CD8-positive, alpha-beta memory T cell (primary cell): ENCODE measurements at places on chromosomes 11 and 22. TPM values are rescaled to one million over a fixed set of nuclear protein-coding genes. Genes with fewer than 3 reads are reported as not detected.

Gene PHF21B
- total RNA-seq = not detected

Gene OR8J3
- total RNA-seq = not detected

Gene LRRC55
- not detected for total RNA-seq

Gene WNT11
- total RNA-seq = 0.28 TPM

Gene KRTAP5-1
- total RNA-seq = not detected

Gene TPBGL
- not detected for total RNA-seq

Gene GPHA2
- not detected for total RNA-seq

Gene PHOX2A
- total RNA-seq = not detected

DNA sequence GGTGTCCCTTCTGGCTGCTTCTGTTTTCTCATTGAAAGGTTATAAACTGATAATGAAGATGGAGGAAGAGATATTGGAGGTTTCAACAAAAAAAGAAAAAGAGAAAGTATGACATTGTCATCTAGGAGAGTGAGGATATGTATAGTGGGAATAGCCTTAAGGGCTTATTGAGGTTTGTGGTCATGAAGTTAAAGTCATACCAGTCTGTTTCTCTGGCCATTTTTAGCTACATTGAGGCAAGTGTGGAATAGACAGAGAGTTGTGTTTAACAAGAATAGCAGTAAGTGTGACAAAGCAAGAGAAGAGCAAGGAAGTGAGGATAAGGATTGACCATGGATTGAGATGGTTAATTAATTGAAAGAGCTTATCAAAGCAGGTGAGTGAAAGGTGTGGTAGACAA, 110.4 kb downstream of the ELP4 start:
- no peak overlapping the region for H3K4me3 ChIP-seq
- no peaks in the 10 kb centered on the region for H3K27me3 ChIP-seq
- no peaks in the 10 kb centered on the region for H3K36me3 ChIP-seq
- no peak for DNase-seq

DNA sequence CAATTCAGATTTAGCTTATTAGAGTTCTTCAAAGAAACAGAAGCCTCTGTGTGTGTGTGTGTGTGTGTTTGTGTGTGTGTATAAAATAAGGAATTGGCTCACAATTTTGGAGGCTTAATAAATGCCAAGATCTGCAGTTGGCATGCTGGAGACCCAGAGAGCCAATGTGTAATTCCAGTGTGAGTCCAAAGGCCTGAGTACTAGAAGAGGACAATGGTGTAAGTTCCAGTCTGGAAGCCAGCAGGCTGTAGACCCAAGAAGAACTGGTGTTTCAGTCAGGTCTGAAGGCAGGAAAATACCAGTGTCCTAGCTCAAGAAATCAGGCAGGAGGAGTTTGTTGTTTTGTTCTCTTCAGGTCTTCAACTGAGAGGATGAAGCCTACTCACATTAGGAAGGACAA, 20.0 kb downstream of the TMEM135 start:
- H3K27ac ChIP-seq = no peak overlapping the region
- no peaks in the 10 kb centered on the region for H3K27me3 ChIP-seq
- no peak overlapping the region for H3K4me3 ChIP-seq
- no peaks in the 10 kb centered on the region for H3K4me1 ChIP-seq

GRCh38 chr11:83070731-83071566, 748 bp downstream of the RAB30 start:
- H3K4me1 ChIP-seq = peaks cover 40% of the 10 kb centered on the region
- peak overlapping the region; percentile 91 for H3K27ac ChIP-seq
- no peak for DNase-seq

DNA sequence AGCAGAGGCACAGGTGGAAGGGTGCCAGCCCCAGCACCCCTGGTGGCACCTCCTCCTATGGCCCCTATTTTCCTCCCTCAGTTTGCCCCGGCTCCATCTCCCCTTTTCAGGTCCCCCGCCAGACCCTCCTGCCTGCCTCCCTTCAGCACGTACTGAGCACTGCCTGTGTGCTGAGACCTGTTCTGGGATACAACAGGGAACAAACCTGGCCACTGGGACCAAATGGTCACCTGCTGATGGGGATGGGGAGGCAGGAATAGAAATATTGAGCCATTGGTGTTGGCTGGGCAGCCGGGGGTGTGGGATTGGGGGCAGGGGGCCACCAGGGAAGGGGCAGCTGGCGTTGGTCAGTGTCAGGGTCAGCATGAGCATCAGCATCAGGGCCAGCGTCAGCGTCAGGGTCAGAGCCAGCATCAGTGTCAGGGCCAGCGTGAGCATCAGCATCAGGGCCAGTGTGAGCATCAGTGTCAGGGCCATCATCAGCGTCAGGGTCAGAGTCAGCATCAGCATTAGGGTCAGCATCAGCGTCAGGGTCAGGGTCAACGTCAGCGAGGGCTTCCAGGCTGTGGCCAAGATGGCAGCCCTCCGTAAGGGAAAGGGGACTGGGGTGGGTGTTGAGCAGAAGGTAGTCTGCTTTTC, 7.5 kb downstream of the ZNF74 start:
- no peak overlapping the region for H3K4me3 ChIP-seq
- no peak for DNase-seq
- H3K4me1 ChIP-seq = peaks cover 14% of the 10 kb centered on the region

DNA sequence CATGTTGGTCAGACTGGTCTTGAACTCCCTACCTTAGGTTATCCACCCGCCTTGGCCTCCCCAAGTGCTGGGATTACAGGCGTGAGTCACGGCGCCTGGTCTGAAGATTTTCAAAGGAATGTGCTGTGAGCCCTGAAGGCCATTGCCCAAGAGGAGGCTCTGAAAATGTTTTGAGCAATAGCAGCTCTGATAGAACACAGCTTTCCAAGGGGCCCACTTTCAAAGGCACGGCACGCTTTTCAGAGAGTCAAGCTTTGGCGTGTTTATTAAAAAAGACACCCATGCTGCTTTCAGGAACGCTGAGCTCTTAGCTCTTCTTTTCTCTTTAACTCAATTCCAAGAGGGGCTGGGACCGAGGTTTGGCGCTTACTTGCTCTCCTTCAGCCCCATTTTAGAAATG, 73.8 kb upstream of the CDON start:
- H3K27ac ChIP-seq = no peak overlapping the region
- H3K4me1 ChIP-seq = no peaks in the 10 kb centered on the region

- H3K27me3 ChIP-seq = no peaks in the 10 kb centered on the region
- DNase-seq = no peak
- H3K36me3 ChIP-seq = no peaks in the 10 kb centered on the region
- H3K4me1 ChIP-seq = no peaks in the 10 kb centered on the region
These were observed 98.0 kb upstream of the OR5AK2 start for GRCh38 chr11:56890584-56891305.

DNA sequence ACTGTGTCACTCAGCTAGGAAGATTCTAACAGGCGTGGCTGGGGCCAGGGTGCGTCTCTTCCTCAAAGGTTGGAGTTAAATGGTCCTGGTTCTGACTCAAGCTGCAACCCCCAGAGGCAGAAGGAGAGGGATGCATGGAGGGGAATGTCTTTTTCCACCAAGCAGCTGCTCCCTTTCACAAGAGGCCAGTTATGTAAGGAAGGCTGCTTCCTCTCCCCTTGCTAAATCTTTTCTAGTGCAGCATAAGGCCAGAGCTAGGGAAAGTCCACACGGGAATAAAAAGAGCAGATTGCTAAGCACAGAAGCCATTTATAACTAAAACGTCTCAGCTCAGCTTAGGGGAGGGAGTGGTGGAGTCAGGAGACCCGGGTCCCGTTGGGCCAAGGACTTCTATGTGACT, 10.0 kb downstream of the PVALB start:
- no peaks in the 10 kb centered on the region for H3K27me3 ChIP-seq
- H3K4me1 ChIP-seq = peaks cover 17% of the 10 kb centered on the region
- no peak overlapping the region for H3K4me3 ChIP-seq
- no peaks in the 10 kb centered on the region for H3K36me3 ChIP-seq
- no peak for DNase-seq

DNA sequence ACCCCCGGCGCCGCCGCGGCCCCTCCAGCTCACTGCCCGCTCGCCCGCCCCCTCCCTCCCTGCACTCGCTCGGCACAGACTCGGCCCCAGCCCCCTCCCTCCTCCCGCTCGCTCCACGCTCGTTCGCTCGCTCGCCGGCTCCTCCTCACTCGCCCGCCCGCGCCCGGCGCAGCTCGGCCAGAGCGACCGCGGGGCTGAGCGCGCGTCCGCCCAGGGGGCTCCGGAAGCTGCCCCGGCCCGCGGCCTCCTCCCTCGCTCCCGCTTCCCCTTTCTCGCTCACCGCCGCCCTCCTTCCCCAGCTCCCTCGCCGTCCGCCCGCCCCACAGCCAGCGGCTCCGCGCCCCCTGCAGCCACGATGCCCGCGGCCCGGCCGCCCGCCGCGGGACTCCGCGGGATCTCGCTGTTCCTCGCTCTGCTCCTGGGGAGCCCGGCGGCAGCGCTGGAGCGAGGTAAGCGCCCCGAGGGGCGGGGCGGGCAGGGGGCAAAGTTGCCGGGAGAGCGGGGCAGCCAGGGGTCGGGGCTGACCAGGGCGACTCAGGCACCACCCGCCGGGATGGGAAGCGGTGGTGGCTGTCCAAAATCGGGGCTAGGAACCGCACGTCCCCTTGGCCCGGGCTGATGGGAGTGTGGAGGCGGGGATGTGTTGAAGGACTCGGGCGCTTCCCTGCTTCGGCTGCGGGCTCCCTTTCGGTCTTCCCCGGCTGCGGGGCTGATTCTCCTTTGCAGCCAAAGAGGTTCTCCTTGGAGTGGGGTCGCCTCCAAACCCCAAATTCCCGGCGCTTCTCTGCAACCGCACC, at the start of gene SEZ6L:
Gene SEZ6L (plus strand): TSS at position 148 of the 797 bp plus-strand sequence. CDS start 208 bp downstream, at position 356.
- no peaks in the 10 kb centered on the region for H3K4me1 ChIP-seq
- H3K36me3 ChIP-seq = no peaks in the 10 kb centered on the region
- no peak for DNase-seq
- peaks cover 17% of the 10 kb centered on the region for H3K27me3 ChIP-seq
- H3K27ac ChIP-seq = no peak within 1 kb of the TSS
- H3K4me3 ChIP-seq = no peak within 1 kb of the TSS

- H3K36me3 ChIP-seq = no peaks in the 10 kb centered on the region
- no peaks in the 10 kb centered on the region for H3K4me1 ChIP-seq
- H3K4me3 ChIP-seq = no peak overlapping the region
- no peak for DNase-seq
- H3K27ac ChIP-seq = no peak overlapping the region
- H3K27me3 ChIP-seq = no peaks in the 10 kb centered on the region
These were observed 433.2 kb downstream of the GUCY1A2 start for GRCh38 chr11:106585061-106585460.

- H3K27ac ChIP-seq = no peak overlapping the region
- peaks cover 14% of the 10 kb centered on the region for H3K4me1 ChIP-seq
- no peaks in the 10 kb centered on the region for H3K27me3 ChIP-seq
- H3K36me3 ChIP-seq = no peaks in the 10 kb centered on the region
- DNase-seq = no peak
- H3K4me3 ChIP-seq = no peak overlapping the region
These were observed 18.2 kb downstream of the RTN4R start for GRCh38 chr22:20249797-20250354.

- no peaks in the 10 kb centered on the region for H3K27me3 ChIP-seq
- DNase-seq = no peak
- peaks cover 60% of the 10 kb centered on the region for H3K36me3 ChIP-seq
- no peak overlapping the region for H3K27ac ChIP-seq
- H3K4me1 ChIP-seq = no peaks in the 10 kb centered on the region
These were observed 14.7 kb upstream of the CHRNA10 start for GRCh38 chr11:3685923-3686322.

DNA sequence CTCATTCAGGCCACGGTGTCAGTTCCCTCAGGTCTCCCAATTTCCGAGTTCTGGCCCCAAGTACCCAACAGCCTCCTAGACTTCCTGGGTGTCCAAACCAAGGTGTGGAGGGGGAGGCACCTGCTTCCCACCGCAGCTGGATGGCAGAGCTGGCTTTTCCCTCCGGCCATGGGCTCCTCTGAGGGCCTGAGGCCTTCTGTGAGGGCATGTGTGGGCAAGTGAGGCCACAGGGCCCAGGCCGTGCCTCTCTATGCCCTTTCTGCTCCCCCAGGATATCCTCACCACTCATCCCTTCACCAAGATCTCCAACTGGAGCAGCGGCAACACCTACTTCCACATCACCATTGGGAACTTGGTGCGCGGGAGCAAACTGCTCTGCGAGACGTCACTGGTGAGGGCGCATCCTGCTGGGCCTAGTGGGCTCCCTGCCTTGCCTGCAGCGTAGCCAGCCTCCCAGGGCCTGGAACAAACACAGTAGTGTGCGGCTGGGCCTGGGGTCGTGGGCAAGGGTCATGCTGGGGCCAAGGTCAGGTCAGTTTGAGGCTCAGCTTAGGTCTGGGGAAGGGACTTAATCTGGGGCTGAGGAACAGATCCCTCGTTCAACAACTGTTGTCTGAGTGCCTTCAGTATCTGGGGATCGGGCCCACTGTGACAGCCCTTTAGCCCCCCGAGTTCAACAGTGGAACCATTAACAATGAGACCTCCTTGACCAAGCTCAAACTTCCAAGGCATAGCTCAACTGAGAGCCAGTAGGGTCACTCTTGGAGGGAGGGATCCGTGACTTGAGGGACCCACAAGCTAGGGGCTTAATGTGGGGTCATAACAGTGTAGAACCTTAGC, 85.8 kb downstream of the MYO7A start:
- H3K4me1 ChIP-seq = no peaks in the 10 kb centered on the region
- no peaks in the 10 kb centered on the region for H3K27me3 ChIP-seq
- DNase-seq = no peak
- no peaks in the 10 kb centered on the region for H3K36me3 ChIP-seq
- no peak overlapping the region for H3K4me3 ChIP-seq

DNA sequence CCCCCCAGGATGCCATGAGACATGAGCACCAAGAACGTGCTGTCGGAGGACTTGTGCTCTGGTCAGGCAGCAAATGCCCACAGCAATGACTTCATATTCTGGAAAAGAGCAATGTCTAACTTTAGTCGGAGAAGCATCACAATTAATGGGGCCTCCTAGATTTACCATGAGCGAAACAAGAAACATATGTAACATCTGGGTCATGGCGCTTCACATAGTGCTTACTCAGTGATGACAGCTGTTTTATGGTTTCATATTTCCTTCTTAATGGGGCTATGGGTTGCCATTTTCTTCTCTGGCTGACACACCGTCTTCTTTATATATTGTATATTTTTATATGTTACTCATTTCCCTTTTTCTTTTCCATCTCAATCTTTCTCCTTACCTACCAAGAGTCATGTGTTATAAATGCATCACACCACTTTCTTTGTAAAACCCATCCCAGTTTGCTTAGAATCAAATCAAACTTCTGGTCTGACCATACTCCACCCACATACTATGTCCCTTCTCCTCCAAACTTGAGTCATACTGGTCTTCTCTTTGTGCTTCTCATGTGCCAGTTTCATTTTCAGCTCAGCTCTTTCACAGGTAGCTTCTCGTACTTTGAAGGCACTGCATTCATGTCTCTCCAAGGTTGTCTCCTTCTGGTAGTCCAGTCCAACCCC, 9.4 kb upstream of the CASP12 start:
- H3K4me3 ChIP-seq = no peak overlapping the region
- DNase-seq = peak; percentile 8
- H3K36me3 ChIP-seq = no peaks in the 10 kb centered on the region

GRCh38 chr22:31085493-31085824, 4.3 kb downstream of the SMTN start:
- peaks cover 36% of the 10 kb centered on the region for H3K4me1 ChIP-seq
- peak overlapping the region; percentile 69 for H3K4me3 ChIP-seq
- DNase-seq = no peak

DNA sequence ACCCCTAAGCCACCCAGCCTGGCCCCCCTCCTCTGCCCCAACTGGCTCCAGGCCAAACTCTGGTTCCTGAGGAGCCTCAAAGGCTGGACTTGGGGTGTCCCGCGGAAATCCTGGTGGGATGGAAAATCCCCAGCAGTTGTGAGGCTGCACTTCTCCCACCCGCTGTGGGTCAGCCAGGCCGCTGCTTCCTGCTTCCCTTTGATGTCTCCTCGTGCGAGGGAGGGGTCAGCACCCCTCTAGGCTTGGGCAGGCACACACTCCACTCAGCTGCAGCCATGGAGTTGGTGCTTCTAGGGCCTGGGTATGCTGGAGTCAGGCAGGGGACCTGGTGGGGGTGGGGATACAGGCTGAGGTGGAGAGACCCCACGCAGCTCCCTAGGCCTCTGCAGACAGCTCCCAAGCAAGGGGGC, 12.0 kb downstream of the KCNQ1OT1 start:
- no peaks in the 10 kb centered on the region for H3K36me3 ChIP-seq
- no peaks in the 10 kb centered on the region for H3K27me3 ChIP-seq
- H3K4me3 ChIP-seq = no peak overlapping the region
- H3K27ac ChIP-seq = no peak overlapping the region
